Stimulated activated CD8-positive, alpha-beta memory T cell treated with anti-CD3 and anti-CD28 coated beads, Interleukin-7, amount 100 ng/mL, for 1 hour (primary cell): ENCODE measurements at places on chromosomes 4 and X.

GRCh38 chr4:47551682-47552081, 66.6 kb downstream of the ATP10D start:
- no peak for DNase-seq

GRCh38 chr4:62822306-62822705, 1586.9 kb downstream of the TECRL start:
- no peak for DNase-seq

DNA sequence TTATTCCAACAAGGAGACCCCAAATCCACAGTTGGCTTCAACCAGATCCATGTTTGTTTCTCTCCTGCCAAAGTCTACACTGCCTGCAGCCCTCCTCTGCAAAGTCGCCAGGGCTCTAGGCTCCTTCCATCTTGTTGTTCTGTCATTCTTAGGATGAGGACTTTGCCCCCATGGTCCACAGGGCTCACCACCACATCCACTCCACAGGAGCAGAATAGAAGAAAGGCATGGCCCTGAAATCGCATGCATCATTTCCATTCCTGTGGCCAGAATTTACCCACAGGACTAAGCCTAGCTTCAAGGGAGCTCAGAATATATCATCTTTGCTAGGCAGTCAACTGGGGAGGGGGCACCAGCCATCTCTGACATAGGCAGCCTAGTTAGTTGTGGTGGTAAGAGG, 254.7 kb downstream of the FBXW7 start:
- DNase-seq: no peak

DNA sequence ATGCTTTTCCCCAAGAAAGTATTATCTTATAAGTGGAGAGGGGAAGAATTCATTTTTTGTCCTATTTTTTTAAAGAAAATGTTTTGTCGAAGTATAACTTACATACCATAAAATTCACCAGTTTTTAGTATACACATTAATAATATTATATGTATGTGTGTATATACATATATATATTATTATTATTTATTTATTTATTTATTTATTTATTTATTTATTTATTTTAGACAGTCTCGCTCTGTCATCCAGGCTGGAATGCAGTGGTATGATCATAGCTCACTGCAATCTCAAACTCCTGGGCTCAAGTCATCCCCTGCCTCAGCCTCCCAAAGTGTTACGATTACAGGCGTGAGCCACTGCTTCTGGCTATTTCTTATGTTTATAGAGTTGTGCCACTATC, 334.1 kb downstream of the ZNF674 start:
- DNase-seq: no peak
